ENCODE measurements at places on chromosomes 12 and 14. TPM values are rescaled to one million over a fixed set of nuclear protein-coding genes. Genes with fewer than 3 reads are reported as not detected.

The CIDEB gene
- 13.4 TPM for total RNA-seq

The ACADS gene
- total RNA-seq: 7.3 TPM

The SPTB gene
- total RNA-seq: not detected

The IL31 gene
- total RNA-seq: not detected

The MYBPC1 gene
- not detected for total RNA-seq

The TAS2R9 gene
- total RNA-seq: not detected

The ACSM4 gene
- not detected for total RNA-seq

The RAD9B gene
- 1.5 TPM for total RNA-seq

The OS9 gene
- 119 TPM for total RNA-seq

The PIWIL1 gene
- total RNA-seq: not detected

The SLC2A14 gene
- total RNA-seq: 0.89 TPM
